ENCODE measurements at places on chromosomes 4 and X. TPM values are rescaled to one million over a fixed set of nuclear protein-coding genes. Genes with fewer than 3 reads are reported as not detected.
A peak's percentile ranks its signal among the peaks of the same experiment; 100 is the strongest.

The DMP1 gene
- 0.91 TPM for polyA plus RNA-seq

The RAB41 gene
- polyA plus RNA-seq, result 5.1 TPM

The SPIN4 gene
- polyA plus RNA-seq, result 1.2 TPM

The DUX4 gene
- polyA plus RNA-seq, result 1.1 TPM

The SULT1B1 gene
- 0.34 TPM for polyA plus RNA-seq

The AWAT2 gene
- 0.44 TPM for polyA plus RNA-seq

The KCNIP4 gene
- polyA plus RNA-seq, result not detected

The HCCS gene
- 27.6 TPM for polyA plus RNA-seq

The TRIM60 gene
- polyA plus RNA-seq, result 3.9 TPM

The PAGE2 gene
- 34.3 TPM for polyA plus RNA-seq

DNA sequence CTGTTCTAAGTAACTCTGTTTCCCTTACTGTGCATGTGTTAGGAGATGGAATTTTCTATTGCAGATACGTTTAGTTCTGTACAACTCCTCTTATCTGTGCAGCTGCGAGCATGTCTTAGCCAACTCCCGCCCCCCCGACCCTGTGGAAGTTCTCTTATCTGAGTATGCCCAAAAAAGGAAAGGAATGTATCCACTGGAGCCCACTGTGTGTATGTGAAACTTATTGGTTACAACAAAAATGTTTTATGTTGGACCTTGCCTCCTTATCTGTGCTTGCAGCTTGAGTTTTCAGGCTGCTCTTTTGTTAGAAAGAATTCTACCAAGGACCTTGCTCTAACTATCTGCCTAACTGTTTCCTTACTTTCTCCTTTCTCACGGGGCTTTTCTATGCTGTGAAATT is 24.2 kb upstream of the DCAF8L2 start:
- peak; percentile 76 for DNase-seq

GRCh38 chr4:36532670-36533379 is 251.4 kb downstream of the DTHD1 start:
- DNase-seq, result no peak

GRCh38 chrX:85836868-85837267 is 210.5 kb downstream of the CHM start:
- no peak for DNase-seq

- DNase-seq, result no peak
Measured at GRCh38 chr4:1593881-1594345, 90.2 kb downstream of the FAM53A start.

GRCh38 chr4:157225096-157225495 is 4.6 kb downstream of the GRIA2 start:
- no peak for DNase-seq

DNA sequence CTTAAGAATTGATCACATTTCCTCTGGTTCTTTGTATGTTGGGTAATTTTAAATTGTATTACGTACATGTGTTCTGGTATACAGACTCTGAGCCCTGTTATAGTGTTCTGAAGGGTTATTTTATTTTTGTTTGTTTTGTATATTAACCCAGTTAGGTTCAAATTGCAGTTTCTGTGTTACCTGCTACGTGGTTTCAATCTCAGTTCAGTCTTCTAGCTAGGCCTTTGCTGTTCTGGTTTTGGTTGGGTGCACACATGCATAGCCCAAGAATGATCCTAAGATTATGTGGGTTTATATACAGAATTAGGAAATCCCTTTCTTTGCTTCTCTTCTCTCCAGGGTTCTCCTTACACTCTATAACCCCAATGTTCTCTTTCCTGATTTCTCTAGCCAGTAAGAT is 161.0 kb downstream of the PPP1R2C start:
- DNase-seq, result no peak

- no peak for DNase-seq
Measured at GRCh38 chrX:123464709-123465108, 268.1 kb downstream of the THOC2 start.

GRCh38 chr4:97238956-97239666 is 904.2 kb downstream of the STPG2 start:
- DNase-seq, result no peak

- DNase-seq, result no peak
Measured at GRCh38 chr4:932713-933070, 432 bp downstream of the TMEM175 start.

DNA sequence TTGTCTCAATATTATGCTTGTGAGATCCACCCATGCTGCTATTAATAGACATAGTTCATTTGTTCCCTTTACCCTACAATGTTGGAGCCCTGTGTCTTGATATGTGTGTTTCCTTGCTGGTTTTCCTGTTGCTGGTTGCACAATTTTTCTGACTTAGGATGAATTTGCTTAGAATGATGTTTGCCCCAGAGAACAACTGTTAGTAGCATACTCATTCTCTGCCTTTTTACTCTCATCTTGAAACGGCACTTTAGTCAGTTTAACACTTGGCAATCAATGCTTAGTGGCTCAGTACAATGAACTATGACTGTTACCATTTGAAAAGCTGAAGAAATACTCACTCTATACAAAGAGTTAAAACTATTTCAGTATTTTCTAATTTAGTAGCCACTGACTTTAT is 158.8 kb upstream of the NDST4 start:
- no peak for DNase-seq

DNA sequence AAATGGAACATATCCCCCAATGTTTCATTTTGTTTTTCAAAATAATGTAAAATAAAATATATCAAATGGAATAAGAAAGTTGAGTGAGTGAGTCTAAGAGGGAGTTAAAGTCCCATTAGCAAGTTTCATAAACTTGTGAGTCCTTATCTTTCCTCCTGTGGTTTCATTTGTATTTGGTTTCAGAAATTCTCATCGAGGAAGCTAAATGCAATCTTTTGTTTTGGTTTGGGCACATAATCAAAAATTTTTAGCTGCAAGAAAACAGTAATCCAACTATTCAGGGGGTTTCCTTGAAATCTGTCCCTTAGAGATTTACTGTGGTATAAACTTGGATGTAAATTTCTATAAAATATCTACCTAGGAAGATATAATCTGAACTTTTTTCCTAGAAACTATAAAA is 124.2 kb downstream of the CAMK2D start:
- DNase-seq, result no peak

- no peak for DNase-seq
Measured at GRCh38 chr4:84470204-84470785, 28.8 kb downstream of the NKX6-1 start.

- DNase-seq, result no peak
Measured at GRCh38 chr4:23232987-23233386, 540.2 kb downstream of the GBA3 start.

- peak; percentile 33 for DNase-seq
Measured at GRCh38 chrX:37825215-37825842, 22.0 kb downstream of the DYNLT3 start.
